Activated CD8-positive, alpha-beta memory T cell treated with anti-CD3 and anti-CD28 coated beads for 1 hour (primary cell): ENCODE measurements at places on chromosomes 16 and 17.

GRCh38 chr16:69514356-69514755 lies 51.4 kb upstream of the NFAT5 start:
- DNase-seq = no peak

DNA sequence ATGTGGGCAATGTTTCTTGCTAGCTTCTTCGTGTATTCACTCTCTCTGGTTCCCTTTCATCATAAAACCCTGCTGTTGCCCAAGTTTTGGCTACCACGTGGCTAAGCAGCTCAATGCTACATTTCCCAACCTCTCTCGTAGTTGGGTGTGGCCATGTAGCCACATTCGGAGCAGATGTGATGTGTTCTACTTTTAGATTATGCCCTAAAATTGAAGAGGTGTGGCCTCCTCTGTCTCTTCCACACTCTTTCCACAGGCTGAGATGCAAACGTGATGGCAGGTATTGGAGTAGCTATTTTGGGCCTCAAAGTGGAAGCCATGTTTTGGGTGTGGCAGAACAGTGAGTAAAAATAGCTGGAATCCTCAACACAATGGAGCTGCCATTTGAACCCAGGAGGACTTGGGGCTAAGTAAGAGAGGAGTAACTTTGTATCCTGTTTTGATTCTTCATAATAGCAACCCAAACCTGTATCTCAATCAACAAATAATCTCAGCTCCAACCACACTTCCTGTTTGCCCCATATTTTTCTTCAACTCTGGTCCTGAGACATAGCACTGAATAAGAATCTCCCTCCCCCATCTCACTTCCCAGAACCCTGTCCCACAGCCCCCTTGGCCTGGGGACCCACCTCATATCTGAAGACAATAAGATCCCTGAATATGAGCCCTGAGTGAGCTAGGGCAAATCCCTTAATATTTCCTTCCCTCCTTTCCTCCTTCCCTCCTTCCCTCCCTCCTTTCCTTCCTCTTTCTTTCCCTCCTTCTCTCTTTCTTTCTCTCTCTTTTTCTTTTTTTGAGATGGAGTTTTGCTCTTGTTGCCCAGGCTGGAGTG lies 4.0 kb downstream of the NUPR1 start:
- DNase-seq = no peak

- no peak for DNase-seq
Measured at GRCh38 chr17:83100853-83101391, 21.5 kb downstream of the METRNL start.

DNA sequence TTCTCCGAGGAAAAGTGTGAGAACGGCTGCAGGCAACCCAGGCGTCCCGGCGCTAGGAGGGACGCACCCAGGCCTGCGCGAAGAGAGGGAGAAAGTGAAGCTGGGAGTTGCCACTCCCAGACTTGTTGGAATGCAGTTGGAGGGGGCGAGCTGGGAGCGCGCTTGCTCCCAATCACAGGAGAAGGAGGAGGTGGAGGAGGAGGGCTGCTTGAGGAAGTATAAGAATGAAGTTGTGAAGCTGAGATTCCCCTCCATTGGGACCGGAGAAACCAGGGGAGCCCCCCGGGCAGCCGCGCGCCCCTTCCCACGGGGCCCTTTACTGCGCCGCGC lies at the start of gene ERBB2:
Gene ERBB2 (plus strand): TSS at position 247 of the 330 bp plus-strand sequence. CDS start 175 bp downstream, outside the sequence.
- no peak for DNase-seq

- no peak for DNase-seq
Measured at GRCh38 chr16:69049603-69050375, 55.7 kb upstream of the HAS3 start.

GRCh38 chr17:62017496-62017895 lies 47.6 kb downstream of the MED13 start:
- no peak for DNase-seq

DNA sequence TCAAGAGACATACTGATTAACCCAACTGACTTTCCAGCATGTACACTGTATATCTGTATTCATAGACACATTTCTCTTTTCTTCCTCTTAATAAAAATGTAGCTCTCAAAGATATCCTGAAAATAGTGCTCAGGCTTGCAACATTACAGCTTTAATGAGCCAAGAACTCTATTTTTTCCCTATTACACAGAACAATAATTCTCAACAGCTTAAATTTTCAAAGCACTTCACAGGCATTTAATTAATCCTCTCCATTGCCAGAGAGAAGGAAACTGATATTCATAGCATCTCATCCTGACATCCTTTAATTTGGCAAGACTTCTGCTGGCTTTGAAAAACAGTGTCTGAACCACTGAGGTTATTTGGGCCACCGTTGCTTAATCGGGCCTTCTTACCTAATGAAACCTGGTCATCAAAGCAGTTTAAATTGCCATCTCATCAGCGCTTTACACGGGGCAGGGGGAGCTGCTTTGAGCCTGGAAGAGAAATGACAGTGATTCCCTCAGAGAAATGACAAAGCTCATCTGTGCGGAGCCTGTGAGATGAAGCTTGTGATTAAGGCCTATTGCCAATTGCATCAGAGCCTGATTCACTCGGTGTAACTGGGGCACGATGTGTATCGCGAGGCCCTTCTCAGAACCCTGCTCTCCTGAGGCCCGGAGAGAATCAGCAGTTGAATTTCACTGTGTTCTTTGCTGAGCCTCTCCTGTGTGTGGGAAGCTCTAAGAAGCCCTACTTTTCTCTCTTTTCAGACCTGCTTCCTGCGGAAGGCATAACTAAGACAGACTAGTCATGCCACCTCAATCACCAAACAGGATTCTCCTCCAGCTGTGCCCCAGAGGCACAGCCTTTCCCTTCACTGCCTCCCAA lies 8.5 kb upstream of the SIAH1 start:
- DNase-seq = no peak

DNA sequence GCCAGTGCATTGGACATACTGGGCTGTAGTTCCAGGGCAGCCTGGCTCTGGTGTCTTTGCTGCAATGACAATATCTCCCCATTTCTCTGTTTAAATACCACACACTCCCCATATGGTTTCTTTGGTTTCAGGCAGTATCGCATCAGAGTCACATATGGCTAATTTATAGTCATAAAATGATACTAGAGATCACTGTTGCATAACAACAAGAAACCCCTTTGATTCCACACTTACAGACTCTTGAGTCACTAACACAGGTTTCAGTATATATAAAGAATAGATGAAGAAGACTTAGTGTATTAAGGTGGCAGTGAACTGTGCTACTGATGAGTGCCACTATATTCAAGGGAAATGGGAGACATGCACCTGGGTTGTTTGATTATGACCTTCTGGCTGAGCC lies 281.6 kb downstream of the WWOX start:
- DNase-seq = no peak

DNA sequence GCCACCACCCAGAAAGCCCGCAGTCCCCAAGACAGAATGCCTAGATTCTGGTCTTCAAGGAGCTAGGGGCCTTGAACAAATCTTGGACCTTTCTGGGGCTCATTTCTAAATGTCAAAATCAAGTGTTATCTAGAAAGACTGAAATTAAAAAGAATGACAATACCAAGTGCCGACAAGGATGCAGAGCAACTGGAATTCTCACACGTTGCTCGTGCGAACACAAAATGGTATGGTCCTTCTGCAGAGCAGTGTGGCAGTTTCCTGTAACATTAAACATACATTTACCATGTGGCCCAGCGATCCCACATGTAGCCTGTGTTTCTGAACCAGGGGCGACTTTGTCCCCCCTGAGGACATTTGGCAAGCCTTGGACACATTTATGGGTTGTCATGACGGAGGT lies 137.9 kb downstream of the GAS7 start:
- DNase-seq = no peak

- DNase-seq = no peak
Measured at GRCh38 chr17:20142268-20142667, 133.1 kb downstream of the SPECC1 start.

GRCh38 chr16:28621481-28622155 lies 11.8 kb upstream of the SULT1A1 start:
- no peak for DNase-seq

DNA sequence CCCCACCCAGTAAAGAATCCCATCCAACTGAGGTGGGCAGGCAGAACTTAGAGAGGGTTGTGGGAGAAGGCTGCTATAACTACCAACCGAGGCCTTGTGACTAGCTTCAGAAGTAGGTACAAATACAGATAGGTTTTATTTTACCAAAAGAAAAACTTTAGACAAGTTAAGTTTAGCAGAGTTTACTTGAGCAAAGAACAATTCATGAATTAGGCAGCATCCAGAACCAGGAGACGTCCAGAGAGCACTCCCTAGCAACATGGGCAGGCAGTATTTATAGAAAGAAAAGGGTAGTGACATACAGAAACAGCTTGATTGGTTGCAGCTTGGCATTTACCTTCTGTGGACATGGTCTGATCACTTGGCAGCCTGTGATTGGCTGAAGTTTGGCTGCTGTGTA lies 42.1 kb downstream of the SLFN5 start:
- no peak for DNase-seq

DNA sequence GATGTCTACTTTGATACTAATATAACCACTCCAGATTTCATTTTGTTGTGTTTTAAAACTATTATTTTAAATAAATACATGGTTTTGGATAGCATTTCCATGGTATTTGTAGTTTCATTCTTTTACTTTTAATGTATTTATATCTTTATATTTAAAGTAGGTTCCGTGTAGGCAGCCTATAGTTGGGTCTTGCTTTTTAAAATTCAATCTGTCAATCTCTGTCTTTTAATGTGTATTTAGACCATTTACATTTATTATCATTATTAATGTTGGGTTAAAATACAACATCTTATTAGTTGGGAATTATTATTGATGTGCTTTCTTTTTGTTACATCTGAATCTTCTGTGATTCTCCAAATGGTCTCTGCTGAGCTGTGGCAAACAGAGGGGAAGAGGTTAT lies 412.1 kb downstream of the NPIPA7 start:
- DNase-seq = no peak

- DNase-seq = no peak
Measured at GRCh38 chr17:54980375-54980774, 11.8 kb downstream of the STXBP4 start.

- DNase-seq = no peak
Measured at GRCh38 chr16:68889508-68890150, 46.3 kb downstream of the TANGO6 start.
